Activated naive CD8-positive, alpha-beta T cell treated with anti-CD3 and anti-CD28 coated beads for 36 hours (primary cell): ENCODE measurements at places on chromosomes 12 and 14. TPM values are rescaled to one million over a fixed set of nuclear protein-coding genes. Genes with fewer than 3 reads are reported as not detected.
A peak's percentile ranks its signal among the peaks of the same experiment; 100 is the strongest.

GRCh38 chr14:100403105-100403504 is 80.0 kb downstream of the SLC25A47 start:
- peaks cover 36% of the 10 kb centered on the region for H3K4me1 ChIP-seq
- no peak overlapping the region for H3K4me3 ChIP-seq
- DNase-seq = no peak
- peaks cover 1% of the 10 kb centered on the region for H3K36me3 ChIP-seq
- H3K27ac ChIP-seq = no peak overlapping the region

DNA sequence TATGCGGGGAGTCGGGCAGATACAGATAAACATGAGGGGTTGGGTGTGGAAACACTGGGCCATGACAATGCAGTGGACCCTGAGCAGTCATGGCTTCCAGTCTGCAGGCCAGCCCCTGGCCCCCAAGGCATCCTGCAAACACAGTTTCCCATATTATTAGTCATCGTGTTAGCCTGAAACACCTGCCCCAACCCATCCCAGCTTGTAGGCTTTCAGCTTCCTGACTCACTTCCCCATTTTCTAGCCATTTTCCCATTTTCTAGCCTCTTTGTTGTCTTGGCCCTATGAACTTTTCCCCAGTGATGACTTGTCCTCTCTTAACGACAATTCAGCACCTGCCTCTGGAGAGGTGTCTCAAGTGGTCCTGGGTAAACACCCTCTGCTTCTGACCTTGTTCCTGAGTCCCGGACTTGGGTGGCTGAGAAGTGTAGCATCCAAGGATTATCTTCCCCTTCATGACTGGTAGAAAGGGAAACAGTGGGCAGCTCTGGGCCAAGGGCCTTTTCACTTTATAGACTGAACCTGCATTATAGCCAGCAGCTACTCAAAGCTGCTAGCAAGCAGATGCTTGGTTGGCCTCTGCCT is 4.3 kb upstream of the PGF start:
- H3K27ac ChIP-seq = no peak overlapping the region
- no peak for DNase-seq
- H3K27me3 ChIP-seq = peaks cover 5% of the 10 kb centered on the region

DNA sequence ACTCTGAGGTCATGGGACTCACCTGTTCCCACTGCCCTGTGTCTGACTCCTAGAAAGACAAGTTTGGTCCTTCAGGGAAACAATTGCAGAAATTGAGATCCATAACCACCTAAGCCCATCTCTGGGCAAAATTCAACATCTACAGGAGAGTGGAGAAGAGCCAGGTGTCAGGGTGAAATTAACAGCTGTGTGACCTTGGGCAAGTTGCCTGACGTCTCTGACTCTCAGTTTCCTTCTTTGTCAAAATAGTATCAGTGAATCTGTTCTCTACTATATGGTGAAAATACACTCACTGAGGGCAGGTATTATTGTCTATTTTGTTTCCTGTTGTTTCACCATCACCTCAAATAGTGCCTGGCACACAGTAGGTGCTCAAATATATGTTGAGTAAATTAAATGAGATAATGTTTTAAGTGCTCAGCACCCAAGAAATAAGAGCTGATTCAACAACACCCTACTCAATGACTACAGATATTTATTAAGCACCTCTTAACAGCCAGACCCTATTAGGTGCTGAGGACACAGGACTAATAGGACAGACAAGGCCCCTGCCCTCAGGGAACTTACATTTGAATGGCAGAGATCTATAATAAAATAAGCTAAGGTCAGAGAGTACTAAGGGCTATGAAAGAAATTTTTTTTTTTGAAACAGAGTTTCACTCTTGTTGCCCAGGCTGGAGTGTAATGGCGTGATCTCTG is 14.2 kb upstream of the IFT81 start:
- H3K4me3 ChIP-seq = no peak overlapping the region
- H3K27me3 ChIP-seq = peaks cover 3% of the 10 kb centered on the region
- no peaks in the 10 kb centered on the region for H3K4me1 ChIP-seq
- no peaks in the 10 kb centered on the region for H3K36me3 ChIP-seq
- no peak overlapping the region for H3K27ac ChIP-seq

GRCh38 chr14:93803408-93804318 is 15.4 kb upstream of the PRIMA1 start:
- no peak for DNase-seq
- H3K4me3 ChIP-seq = no peak overlapping the region
- no peak overlapping the region for H3K27ac ChIP-seq

GRCh38 chr14:104864267-104865080 is 594 bp upstream of the CEP170B start:
- peak overlapping the region; percentile 50 for H3K4me3 ChIP-seq
- DNase-seq = no peak
- peaks cover 16% of the 10 kb centered on the region for H3K27me3 ChIP-seq
- no peak overlapping the region for H3K27ac ChIP-seq
- H3K4me1 ChIP-seq = peaks cover 2% of the 10 kb centered on the region

GRCh38 chr12:109631751-109632150 is 58.2 kb downstream of the MVK start:
- DNase-seq = no peak
- no peak overlapping the region for H3K27ac ChIP-seq
- no peaks in the 10 kb centered on the region for H3K36me3 ChIP-seq
- H3K27me3 ChIP-seq = peaks cover 15% of the 10 kb centered on the region
- no peaks in the 10 kb centered on the region for H3K4me1 ChIP-seq
- no peak overlapping the region for H3K4me3 ChIP-seq

PIANP gene
- total RNA-seq = 0.37 TPM

ANP32D gene
- not detected for total RNA-seq

STYK1 gene
- total RNA-seq = 0.46 TPM
